T-helper 1 cell (primary cell): ENCODE measurements at places on chromosomes 1 and 21.

- no peak for DNase-seq
Measured at GRCh38 chr1:206739411-206740076, 31.0 kb upstream of the IL19 start.

DNA sequence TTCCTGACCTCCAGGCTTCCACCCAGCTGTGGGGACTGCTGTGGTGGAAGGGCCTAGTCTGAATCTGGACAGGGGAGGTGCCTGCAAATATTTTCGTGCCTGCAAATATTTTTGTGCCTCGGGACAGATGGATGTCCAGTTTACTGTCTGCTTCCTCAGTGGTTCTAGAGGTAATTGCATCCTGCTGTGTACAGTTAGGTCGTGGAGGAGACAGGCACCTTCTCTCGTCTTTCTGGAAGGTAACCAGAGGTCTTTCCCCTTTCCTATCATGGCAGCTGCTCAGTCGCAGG, 53.8 kb upstream of the TINAGL1 start:
- DNase-seq = no peak

DNA sequence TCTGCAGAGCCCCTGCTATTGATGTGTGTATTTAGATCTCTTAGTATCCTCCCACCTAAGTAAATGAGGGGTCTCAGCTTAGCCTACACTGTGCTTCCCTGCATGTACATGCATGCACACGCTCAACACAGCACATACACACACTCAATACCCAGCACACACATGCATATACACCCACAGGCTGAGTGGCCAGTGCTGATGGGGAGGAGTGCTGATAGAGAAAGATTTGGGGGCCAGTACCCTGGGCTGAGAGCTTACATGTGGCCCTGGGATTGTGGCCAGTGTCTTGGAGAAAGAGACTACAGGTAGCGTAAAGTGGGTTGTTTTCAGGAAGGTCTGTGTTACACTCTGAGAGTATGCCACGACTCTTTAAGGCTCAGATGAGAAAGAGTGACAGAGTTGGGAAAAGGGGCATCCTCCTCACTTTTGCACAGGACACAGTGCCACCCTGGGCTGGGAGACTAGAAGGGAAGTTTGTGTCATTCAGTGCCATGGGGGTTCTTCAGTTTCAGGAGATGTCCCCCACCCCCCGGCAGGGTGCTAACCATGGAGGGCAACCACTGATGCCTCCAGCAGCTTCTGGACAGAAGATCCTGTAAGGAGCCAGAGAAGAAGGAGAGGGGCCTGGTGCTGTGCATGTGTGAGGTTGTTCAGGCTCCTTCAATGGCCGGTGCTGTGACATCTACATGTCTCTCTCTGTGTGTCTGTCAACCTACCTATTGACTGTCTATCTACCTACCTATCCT, 166.8 kb downstream of the RHOU start:
- DNase-seq = no peak

- DNase-seq = no peak
Measured at GRCh38 chr21:34129901-34130715, 56.7 kb downstream of the MRPS6 start.

DNA sequence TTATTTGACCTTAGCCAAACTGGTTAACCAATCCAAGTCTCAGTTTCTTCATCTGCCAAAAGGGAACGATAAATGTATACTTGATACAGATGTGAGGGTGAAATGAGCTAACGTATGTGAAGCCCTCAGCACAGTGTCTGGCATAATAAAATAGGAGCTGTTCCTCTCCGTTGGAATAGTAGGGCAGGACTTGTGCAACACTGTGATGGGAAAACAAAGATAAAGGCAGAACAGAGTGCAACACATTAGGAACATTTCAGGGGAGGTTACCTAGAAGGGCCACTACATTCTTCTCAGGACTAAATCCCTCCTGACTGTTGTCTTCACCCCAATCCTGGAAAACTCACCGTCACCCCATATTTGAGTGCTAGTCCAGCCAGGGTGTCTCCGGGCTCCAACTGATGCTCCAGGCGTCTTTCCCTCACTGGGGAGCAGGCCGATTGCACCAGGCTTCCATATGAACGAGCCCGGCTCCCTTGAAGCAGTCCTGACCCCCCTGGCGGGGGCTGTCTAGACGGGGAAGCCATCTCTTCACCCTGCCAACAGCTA, 896 bp downstream of the LYSMD1 start:
- no peak for DNase-seq

GRCh38 chr1:160161965-160162705, 10.7 kb downstream of the ATP1A4 start:
- no peak for DNase-seq

GRCh38 chr1:67716800-67717199, 31.8 kb downstream of the GADD45A start:
- DNase-seq = no peak

DNA sequence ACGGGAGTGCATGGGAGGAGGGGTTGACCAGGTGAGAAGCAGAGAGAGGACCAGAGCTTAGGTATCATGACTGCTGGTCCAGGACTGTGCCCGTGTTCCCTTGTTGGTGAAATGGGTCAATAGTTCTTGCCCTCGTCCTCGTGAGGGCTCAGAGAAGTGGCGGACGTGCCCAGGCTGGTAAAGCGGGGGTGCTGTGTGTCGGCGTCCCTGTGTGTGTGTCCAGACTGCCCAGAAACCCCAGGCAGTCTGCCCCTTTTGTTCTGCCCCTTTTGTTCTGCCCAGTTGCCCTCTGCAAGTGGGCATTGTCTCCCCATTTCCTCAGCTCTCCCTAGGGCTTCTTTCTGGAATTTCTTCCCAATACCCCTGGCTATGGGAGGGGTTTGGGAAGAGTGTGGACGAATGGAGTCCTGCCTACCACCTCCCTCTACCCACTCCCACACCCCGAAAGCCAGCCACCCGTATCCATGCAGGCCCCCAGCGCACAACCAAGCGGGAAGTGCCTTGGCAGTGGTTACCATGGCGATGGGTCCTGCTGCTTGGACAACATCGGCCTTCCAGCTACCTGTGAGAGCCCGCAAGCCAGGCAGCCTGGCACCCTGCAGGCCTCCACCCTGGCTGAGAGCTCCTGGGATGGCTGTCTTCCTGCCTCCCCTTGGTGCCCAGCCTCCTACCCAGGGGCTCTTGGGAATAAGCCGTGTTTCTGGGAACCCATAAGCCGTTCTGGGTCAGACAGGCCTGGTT, 34.7 kb downstream of the ACOT11 start:
- no peak for DNase-seq

DNA sequence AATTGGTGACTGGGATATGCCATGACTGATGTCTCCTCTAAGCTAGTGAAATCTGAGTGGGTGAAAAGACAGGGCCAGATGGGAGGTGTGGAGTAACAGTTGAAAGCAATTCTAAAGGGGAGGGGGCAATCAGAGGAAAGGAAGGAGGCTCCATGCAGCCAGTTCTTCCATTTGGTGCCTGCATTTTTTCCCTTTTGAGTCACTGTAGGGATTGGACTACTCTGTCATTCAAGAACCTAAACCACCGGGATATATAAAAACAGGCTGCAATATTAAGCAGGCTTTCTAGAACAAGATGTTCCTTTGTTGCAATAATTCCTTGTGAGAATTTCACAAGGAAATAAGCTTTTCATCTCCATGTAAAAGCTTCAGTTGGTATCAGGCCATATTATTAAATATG, 18.3 kb downstream of the CLIC6 start:
- DNase-seq = no peak

DNA sequence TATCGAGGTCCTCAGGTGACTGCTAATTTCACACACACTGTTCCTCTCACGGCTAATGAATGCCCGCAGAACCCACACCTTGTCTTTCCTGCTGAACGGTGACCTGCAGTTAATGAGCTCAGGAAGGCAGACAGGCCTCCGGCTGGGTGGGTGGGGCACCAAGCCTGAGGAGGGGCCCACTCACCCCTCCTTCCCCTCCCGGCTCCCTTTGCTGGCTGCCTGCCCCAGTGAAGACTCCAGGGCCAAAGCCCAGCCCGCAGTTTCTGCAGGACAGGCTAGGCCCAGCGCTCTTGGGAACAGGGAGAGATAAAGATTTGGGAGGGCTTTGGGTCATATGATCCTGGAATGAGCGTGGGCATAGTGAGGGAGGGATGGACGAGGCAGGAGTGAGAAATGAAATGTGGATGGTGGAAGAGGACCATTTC, 26.4 kb downstream of the FOXO6 start:
- no peak for DNase-seq
